ENCODE measurements at places on chromosomes 7 and 10.

- DNase-seq, result no peak
Measured at GRCh38 chr10:125625586-125625985, 57.4 kb downstream of the TEX36 start.

DNA sequence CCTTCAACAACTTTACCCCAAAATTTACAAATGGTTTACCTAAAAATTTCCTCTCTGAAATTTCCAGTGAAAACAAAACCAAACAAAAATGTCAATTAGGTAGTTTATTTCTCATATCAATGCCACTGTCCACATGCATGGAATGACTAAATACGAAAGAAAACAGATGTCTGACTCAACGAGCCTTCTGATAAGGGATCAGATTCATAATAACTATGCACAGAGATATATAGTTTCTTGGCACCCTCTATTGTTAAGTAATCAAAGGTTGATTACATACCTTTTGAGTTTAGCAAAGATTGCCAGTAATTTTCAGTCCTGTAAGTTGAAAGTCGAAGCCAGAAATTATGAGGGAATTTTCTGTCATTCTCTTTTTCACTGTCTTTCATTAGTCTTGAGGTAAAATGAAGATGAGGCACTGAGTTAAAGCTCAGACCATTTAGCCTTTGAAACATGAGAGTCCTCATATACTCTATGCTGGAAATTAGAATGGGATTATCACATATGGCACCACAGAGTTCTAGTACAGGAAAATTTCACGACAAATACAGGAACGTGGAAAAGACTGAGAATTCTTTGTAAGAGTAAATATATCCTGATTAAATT, 519.1 kb upstream of the ANKRD30A start:
- no peak for DNase-seq

- DNase-seq, result peak; percentile 62
Measured at GRCh38 chr7:107387128-107387527, 82.7 kb upstream of the GPR22 start.

- DNase-seq, result peak; percentile 96
Measured at GRCh38 chr7:5428478-5429252, 5.0 kb upstream of the TNRC18 start.

- no peak for DNase-seq
Measured at GRCh38 chr7:137096607-137097006, 228.2 kb downstream of the CHRM2 start.

DNA sequence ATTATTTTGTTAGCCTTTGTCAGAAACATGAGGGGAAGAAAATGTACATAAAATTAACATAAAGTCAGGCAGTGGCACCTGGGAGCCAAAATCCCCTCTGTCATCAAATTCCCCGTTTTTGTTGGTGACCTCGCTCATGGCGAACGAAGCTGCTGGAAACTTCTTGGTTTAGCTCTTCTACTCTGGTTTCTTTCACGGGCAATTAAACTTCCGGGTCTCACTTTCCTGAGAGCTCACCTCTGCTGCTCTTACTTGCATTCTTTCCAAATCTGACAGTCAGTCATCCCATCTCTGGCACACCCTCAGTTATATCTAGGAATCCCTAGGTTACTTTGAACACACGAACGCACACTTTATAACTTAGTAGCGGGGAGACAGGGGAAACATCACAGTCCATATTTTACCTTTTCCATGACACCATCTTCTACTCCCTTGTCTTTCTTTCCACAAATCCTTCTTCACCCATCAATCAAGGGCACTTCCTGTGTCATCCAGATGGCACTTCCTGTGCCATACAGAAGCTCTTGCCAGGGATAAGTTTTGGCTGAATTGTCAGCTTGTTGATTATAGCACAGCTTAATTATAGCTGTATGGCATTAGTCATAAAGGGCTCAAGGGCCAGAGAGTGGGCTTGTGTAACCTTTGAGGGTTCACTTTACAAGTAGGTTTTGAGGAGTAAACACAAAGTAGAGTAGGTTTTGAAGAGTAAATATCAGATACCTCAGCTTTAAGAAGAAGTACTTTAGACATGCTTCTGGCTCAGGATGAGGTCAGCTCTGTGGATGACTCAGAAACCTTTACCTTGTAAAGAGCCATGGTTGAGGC, 105.1 kb downstream of the GATA3 start:
- no peak for DNase-seq

GRCh38 chr10:11687779-11688447, 54.3 kb upstream of the ECHDC3 start:
- DNase-seq, result no peak
